Fibroblast of skin of scalp (primary cell): ENCODE measurements at places on chromosomes 13 and 19.

- no peak for DNase-seq
These were observed 18.4 kb upstream of the ZMYM2 start for GRCh38 chr13:19940106-19940505.

DNA sequence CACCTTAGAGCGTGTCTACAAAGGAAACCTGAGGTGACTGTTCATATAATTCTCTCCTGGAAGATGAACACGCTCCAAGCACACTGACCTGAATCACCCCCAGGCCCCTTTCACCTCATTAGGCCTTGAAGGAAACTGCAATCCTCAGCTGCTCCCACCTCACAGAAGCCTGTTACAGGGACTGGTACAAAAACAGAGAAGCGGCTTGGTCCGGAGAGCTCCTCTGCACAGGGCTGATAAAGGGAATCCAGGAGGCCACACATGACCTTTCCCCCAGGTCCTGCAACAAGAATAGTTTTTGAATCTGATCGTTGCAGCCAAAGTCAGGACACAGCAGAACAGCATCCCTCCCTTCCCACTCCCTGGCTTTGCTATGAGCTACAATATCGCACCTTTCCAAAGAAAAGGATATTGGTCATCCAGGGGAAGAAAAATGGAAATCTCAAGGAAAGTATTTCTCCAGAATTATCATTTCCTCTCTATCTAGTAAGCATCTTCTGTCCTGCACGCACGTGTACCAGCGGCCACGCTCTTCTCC, 666.7 kb downstream of the UQCRFS1 start:
- no peak for DNase-seq

DNA sequence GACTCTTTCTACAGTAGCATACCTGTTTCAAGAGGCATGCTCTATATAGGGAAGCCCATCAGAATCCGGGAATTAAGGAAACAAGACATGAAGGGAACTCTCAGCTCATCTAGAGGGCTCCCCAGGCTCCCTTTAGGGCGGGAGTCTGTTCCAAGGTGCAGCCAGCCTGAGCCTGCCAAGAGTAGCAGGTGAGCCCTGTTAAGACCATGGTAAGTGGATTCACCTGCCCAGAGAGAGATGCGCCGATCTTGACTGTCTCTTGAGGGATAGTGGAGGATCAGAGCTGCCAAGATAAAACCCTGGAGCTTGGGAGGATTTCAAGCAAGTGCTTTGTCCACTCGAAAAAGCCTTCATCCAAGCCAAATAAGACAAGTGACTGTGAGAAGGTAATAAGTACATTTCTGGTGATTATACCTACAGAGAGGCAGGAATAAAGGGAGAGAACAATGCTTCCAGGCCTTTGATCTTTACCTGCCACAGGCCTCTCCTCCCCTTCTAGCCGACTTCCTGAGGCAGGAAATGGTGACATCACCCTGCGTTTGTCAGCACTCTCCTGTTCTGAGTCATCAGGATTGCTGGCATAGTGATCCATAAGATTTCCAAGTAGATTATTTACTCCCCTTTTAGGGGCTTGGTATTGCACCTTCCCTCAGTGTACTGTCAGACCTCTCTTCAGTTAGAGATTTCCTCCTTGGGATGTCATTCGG, 31.5 kb downstream of the KLF5 start:
- peak; percentile 63 for DNase-seq

- peak; percentile 34 for DNase-seq
These were observed 32.3 kb upstream of the AKAP11 start for GRCh38 chr13:42239644-42240043.

DNA sequence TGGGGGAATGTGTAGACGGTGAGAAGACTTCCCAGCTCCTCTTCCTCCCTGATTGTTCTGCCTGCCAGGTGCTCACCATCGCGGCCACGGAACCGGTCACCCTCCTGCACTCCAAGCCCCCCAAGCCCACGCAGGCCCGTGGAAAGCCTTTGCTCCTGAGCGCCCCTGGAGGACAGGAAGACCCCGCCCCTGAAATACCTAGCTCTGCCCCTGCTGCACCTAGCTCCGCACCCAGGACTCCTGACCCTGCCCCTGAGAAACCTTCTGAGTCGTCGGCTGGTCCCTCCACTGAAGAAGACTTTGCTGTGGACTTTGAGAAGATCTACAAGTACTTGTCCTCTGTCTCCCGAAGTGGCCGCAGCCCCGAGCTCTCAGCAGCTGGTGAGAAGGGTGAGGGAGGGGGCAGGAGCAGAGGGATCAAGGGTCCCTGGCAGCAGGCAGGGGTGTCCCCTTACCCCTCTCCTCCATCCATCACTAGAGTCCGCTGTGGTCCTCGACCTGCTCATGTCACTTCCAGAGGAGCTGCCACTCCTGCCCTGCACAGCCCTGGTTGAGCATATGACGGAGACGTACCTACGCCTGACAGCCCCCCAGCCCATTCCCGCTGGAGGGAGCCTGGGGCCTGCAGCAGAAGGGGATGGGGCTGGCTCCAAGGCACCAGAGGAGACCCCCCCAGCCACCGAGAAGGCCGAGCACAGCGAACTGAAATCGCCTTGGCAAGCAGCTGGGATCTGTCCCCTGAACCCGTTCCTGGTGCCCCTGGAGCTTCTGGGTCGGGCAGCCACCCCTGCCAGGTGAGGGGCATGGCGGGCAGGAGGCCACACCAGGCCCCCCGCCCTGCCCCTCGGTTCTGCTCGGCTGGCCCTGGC, 2.1 kb downstream of the SNAPC2 start:
- no peak for DNase-seq

DNA sequence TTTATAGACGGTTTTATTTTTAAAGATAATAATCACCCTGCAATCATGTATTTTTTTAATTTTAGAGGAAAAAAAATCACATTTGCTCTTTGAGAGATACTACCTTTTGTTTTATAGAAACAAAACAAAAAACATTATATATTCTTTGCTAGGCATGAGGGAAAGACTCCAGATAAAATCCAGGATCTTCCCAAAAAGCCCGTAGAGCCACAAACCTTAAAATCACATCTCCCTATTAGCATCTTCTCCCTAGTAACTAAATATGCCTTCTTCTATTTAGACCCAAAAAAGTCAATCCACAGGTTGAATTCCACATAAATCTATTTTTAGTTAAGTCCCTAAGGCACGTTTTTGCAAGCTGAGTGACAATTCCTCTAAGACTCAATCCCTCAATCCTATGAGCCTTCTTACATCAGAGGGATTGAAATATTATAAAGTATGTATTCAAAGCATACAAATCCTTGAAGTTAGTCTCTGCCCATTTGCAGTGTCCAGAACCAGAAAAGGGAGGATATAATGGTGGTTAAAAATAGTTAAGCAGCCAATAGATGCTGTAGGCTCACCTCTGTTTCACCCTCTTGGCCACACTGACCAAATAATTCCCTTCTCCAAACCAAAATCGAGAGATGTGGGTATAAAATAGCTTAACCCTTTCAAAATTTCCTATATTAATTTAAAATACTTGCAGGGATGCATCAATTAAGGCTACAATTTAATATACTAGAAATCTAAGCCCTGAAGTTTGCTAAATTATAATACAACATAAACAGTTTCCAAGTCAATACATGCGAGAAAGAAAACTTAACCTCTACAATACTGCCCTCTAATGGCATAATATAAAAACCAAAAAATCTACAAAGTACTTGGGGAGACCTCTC, 64.0 kb downstream of the SERP2 start:
- DNase-seq = peak; percentile 56

- peak; percentile 90 for DNase-seq
These were observed 49.9 kb upstream of the UBAC2 start for GRCh38 chr13:99150575-99151361.

- DNase-seq = no peak
These were observed 2.8 kb upstream of the ZNF543 start for GRCh38 chr19:57317503-57317902.

- DNase-seq = peak; percentile 43
These were observed 105.1 kb downstream of the COG6 start for GRCh38 chr13:39760521-39760920.

GRCh38 chr13:111371720-111372119, 51.3 kb downstream of the TEX29 start:
- DNase-seq = no peak

DNA sequence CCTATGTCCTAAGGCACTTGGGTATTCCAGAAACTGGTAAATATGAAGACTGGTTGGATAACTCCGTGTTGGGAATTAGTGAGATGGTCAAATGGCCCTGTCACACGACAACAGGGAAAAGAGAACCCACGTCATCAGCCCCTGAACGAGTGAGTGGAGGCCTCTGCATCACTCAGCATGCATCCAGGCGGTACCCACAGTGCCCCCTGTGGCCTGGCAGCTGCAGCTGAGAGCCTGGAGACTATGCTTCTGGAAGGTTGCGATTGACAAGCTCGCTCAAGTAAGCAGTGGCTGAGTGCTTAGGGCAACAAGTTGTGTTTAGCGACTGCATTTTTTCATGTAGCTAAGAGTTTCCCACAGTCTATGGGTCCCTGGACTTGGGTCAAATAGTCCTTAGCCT, 55.9 kb downstream of the COL4A2 start:
- no peak for DNase-seq

GRCh38 chr13:87894059-87894458, 222.9 kb downstream of the SLITRK5 start:
- no peak for DNase-seq

GRCh38 chr19:49432141-49433073, 7.2 kb downstream of the GFY start:
- DNase-seq = no peak

DNA sequence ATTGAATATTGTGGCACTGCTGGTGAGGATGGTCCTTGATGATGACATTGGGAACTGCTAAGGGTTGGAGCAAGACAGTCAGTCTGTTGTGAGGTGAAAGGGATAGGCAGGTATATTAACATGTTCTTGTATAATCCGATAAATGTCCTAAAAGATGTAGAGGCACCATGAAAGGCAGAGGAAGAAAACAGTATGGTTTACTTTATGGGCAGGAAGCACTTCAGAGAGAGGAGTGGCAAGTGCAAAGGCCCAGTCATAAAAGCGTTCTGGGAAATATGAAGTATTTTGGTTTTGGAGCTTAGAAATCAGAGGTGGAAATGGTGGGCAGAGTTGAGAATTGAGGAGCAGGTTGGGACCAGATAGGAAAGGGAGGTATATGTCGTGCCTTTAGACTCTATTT, 9.5 kb downstream of the NUP58 start:
- DNase-seq = no peak

- no peak for DNase-seq
These were observed 39.7 kb downstream of the USP12 start for GRCh38 chr13:27131906-27132305.

GRCh38 chr19:9586764-9587163, 2.5 kb upstream of the ZNF121 start:
- peak; percentile 46 for DNase-seq

DNA sequence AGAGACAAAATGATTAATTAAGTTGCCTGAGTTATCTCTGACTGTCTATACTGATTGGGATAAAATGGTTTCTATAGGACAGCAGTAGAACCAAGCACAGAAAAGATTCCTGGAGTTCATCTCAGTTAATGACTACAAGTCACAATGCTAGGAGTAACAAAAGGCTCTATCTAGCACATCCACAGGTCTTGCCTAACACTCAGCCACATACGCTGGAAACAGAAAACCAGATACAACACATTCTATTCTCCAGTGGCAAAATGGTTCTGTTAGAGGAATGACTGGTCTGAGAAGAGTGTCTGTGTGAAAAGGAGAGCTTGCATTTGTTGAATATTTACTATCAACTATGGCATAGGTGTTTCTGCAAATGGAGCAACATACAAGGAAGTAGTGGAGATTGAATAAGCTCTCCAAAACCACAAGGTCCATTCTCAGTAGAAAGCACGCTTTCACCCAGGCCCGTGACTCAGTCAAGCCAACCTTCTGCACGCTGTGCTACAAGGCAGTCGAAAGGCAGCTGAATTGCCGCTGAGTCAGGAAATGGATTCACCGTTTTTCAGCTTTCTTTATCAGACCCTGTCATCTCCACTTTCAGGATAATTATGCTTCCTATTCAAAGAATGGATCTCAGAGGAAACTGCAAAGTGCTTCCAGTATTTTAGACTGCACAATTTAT, 761.5 kb downstream of the EFNB2 start:
- DNase-seq = peak; percentile 39

DNA sequence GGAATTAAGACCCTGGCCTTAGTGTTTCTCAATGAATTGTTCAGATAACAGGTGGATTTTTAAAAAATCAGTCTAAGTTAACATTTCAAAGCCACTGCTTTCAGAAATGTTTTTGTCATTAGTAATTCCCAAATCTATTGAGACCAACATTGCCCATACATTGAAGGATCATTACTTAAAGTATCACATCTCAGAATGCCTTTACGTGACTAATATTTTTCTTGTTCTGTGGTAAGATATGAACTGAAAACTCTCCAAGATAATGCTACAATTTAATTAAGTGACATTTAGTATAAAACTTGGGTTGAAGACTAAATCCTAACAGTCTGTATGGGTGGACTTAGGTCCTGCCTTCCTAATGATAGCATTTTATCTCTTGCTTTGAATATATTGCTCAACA, 59.4 kb upstream of the POSTN start:
- DNase-seq = peak; percentile 27

DNA sequence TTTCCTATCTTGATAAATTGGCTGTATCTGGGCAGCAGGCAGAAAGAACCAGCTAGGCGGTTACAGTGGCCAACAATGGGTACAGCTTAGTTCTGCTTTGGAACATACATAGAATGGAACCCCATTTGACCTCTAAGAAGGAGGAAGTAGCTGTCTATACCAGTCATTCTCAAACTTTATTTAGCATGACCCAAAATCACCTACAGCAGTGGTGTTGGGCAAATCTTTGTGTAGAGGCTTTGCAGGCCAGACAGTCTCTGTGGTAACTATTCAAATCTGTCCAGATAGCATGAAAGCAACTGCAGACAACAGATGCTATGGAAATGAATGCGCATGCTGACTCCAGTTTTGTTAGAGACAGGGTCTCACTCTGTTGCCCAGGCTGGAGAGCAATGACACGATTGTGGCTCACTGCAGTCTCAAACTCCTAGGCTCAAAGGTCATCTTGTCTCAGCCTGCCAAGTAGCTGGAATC, 12.0 kb upstream of the KCNC3 start:
- DNase-seq = no peak

DNA sequence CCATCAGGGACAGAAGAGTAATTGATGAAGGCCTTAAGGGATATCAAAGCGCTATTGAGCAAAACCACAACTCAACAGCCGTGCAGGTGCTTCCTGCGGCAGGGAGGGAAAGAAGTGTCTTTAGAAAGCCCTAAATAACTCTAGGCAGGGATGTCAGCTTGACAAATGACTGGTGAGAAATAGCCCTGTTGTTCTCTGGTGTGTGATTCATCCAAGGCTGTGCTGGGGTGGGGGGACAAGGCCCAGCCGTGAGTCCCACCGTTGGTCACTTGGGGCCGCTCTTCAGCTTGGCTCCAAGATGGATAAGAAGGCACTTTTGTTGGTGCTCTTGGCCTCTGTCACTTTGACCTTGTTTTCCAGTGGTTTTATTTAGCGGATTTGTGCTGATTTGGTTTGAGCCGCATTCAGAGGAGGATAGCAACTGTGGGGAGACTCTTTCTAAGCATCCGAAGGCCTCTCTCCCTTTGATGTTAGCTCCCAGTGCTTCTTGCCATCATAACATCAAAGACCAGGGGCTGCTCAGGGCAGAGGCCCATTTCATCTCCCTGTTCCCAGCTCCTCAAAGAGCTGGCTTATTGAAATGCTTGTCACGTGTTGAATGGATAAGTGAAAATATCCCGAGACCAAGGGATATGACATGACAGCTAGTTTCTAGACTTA, 130.3 kb upstream of the SERP2 start:
- peak; percentile 79 for DNase-seq

GRCh38 chr19:52639996-52640395, 1.8 kb upstream of the ZNF83 start:
- DNase-seq = no peak
